Pulmonary artery endothelial cell (primary cell): ENCODE measurements at places on chromosomes 6 and 20.

DNA sequence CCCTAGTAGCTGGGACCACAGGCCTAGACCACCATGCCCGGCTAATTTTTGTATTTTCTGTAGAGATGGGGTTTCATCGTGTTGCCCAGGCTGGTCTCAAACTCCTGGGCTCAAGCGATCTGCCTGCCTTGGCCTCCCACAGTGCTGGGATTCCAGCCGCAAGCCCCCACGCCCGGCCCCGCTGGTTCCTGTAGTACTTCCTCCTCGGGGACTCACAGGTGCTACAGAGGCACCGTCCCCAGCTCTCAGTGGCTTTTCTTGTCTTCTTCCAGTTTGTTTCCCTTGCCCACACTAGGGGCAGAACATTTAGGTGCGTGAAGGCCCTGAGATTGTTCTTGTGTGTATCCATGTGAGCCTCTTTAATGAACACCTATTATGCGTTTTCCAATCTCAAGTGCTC lies 773 bp upstream of the ZBP1 start:
- no peak for DNase-seq

DNA sequence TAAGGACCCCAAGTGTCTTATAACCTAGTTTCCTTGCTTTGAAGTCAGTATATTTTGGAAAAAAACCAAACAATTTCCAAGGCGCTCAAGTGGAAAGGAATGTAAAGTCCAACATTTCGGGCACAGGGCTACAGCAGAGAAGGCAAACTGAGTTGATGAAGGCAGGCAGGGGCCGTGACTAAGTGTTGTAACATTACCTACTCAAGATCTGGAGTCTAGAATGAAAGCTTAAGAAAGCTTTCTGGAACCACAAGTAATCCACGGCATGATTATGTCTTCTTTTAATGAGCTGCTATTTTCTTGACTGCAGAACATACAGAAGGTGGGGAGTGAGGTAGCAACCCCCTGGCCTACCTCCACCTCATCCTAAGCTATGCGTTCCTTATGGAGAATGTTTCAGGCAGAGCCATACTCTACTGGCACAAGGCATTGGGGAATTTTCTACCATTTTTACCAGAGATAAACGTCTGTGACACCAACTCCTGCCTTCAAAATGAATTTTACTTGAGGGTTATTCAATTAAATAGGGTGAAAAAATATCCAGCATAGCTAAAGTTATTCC lies 4.3 kb downstream of the PPP1R10 start:
- no peak for DNase-seq

DNA sequence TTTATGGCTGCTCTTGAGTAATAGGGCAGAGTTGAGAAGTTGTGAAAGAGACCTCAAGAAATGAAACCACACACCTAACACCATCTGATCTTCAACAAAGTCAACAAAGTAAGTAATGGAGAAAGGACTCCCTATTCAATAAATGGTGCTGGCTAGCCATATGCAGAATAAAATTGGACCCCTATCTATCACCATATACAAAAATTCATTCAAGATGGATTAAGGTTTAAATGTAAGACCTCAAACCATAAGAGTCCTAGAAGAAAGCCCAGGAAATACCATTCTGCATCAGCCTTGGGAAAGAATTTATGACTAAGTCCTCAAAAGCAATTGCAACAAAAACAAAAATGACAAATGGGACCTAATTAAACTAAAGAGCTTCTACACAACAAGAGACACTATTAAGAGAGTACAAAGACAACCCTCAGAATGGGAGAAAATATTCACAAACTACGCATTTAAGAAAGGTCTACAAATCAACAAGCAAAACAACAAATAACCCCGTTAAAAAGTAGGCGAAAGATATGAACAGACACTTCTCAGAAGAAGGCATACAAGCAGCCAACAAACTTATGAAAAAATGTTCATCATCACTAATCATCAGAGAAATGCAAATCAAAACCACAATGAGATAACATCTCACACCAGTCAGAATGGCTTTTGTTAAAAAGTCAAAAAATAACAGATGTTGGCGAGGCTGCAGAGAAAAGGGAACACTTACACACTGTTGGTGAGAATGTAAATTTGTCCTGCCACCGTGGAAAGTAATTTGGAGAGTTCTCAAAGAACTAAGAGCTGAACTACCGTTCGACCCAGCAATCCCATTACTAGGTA lies 4.0 kb downstream of the MAP3K5 start:
- no peak for DNase-seq

DNA sequence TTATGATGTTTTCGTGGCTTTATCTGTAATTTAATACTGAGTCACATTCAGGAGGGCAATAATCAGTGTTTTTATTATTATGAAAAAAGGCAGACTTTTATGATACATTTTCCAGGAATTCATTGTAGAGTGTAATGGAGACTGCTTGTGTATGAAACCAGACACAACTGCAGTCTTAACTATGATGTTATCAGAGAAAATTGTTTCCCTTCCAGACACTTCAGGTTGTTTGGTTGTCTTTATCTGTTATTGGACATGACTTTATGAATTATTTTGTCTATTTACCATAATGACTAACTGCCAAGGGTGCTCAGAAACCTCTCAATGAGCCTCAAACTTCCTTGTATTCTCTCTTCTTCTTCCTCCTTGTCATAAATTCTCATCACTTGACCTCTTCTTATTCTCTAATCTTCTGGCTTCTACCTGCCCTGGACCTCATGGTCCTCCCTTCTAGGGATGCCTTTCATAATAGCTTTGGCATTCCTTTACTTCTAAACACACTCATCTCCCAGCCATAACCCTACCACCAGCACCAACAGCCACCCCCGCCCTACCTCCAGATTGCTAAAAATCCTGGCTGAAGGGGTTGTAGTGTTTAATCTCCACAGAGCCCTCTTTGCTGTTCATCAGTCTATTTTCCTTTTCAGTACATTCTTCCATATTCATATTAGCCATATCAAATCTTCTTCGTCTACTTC lies 492.5 kb downstream of the CDKAL1 start:
- DNase-seq, result peak; percentile 22

DNA sequence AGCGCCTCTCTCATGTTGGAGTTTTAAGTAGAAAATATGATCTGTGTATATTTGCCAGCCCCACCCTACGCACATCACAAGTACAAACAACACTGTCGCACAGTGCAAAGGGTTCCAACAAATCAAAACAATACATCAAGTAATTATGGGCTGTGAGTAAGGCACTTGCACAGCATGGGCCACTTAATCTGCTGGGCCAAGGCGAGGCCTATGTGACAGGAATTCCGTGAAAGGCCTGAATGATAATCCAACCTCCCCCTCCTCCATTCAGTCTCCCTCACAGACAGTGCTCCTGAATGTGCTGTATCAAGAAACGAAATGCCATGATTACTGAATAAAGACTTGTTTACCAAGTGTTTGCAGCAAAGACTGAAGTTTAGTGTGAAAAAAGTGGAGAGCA lies 130.1 kb upstream of the SLC2A12 start:
- no peak for DNase-seq

DNA sequence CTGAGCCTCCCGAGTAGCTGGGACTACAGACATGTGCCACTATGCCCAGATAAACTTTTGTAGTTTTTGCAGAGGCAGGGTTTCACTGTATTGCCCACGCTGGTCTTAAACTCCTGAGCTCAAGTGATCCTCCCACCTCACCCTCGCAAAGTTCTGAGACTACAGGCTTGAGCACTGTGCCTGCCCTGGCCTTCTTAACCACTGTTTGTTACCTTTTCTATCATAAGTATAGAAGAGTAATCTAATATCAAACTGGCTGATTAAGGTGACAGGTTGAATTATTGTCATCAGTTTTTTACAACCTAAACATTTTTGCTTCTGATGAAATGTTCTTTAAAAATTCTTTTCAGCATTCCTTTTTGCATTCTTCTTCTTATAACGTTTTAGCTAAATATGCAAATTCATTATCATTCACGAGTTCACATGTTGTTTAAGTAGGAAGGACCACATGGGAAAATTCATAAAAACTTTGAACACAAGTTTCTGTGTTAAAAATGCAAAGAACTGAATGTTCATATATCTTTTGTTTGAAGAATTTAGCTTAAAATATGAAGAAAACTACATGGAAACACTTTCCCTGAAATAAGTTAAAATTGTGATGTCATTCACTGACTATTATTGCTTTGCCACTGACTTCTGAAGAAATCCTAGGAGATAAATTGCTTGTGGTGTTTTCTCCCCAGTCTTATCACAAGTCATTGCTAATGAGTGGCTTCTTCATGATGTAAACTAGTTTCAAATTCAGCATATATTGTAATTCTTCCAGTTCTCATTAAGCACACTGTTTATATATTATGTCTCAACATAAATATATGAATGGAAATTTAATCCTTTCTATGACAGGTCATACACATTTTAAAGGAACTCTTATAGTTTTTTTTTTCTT lies 106.7 kb downstream of the ADGRB3 start:
- DNase-seq, result no peak

GRCh38 chr6:20175810-20176410 lies 36.4 kb downstream of the MBOAT1 start:
- DNase-seq, result no peak

DNA sequence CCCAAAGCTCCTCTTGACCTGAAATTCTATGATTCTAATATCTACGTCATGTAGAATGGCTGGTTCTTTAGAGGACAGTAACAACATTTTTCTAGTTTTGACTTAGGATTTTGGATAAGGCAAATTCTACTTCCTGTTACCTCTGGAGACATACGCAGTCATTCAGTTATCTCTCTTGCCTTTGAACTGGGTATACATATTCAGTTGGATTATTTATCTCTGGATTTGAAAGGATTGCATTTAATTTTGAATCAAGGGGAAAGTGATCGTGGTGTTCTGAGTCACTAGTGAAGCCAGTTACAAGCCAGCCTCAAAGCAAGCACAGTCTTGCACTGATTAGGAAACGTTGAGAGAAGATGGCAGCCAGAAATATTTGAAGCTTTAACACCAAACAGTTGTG lies 35.3 kb upstream of the BCAS1 start:
- no peak for DNase-seq

- DNase-seq, result no peak
Observed at GRCh38 chr6:144653885-144654505, 368.9 kb downstream of the UTRN start.

GRCh38 chr6:13164291-13164690 lies 164.0 kb downstream of the TBC1D7 start:
- no peak for DNase-seq

DNA sequence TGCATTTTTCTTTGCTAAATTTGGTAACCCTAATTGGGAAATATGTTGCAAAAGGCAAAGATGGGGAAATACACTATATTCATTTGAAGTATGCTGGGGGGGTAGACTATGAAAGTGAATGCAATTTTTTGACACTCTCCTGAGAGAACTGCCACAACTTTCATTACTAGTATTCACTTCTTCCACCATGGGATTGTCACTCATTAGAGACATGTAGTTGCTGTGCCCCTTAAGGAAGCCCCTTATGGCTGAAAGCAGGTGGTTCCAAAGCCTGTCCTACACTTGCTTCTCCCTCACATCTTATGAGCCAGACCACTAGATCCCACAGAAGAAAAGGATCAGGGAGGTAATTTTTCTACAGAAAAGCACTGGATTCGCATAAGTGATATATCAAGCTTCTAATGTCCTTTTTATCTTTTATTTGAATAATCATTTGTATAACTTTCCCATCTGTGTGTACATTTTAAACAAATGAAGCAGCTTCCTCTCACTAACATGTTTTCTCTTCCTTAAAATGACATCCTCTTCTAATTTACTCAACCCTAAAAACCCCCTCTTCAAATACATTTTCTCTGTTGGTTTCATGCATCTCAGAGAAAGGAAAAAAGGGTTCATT lies 83.8 kb downstream of the GCLC start:
- DNase-seq, result no peak

GRCh38 chr6:131982740-131983259 lies 31.6 kb upstream of the CCN2 start:
- no peak for DNase-seq

GRCh38 chr6:139327038-139327437 lies 35.2 kb upstream of the TXLNB start:
- no peak for DNase-seq

- DNase-seq, result no peak
Observed at GRCh38 chr6:128710315-128710714, 172.6 kb upstream of the LAMA2 start.

DNA sequence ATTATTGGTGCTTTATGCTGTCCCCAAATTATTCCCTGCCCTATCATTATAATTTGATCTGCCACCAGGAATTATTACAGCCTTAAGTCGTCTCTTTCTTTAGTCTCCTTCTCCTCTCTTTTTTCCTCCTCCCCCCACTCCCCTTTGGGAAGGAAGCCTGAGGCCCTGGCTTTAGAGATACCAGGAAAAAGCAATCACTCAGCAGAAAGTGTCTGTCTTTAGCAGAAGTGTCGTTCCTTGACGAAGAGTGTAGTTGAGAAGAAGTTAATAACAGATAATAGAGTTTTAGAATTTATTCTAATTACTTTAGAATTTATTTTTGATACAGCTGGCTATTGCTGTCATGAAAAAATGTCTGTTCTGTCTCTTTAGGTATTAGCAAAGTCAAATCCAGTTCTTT lies 16.5 kb downstream of the LIN28B start:
- DNase-seq, result no peak

DNA sequence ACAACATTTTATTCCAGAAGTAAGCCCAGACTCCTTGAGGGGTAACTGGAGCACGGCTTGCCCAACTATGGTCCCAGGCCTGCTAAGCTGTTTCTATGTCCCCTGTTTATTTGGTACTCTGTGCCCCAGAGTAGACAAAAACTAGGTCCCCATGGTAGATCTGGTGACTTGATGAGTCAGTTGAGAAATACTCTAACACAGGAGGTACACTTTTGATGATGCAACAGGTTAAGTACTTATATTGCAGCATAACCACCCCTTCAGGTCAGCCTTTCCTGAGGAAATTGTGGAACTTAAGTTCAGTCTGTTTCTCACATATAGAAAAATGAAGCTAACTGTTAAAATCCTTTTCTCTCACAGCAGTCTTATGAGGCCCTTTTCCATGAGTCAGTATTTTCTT lies 19.6 kb downstream of the TTPAL start:
- DNase-seq, result no peak

DNA sequence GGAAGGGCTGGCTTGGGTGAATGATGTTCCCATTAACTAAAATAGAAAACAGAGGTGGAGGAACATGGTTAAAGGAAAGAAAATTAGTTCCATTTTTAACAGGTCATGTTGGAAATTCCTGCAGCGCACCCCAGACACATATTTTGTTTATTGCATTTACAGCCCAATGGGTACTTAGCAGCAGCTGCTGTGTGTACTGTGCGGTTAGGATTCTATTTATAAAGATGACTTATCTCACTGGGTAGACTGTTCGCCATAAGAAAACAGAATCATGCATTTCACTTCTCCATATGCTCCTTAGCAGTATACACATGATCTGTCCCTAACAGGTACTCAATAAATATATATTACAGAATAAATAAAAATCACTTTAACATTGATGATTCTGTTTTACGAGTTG lies 135.8 kb downstream of the SLC35F1 start:
- DNase-seq, result no peak

- no peak for DNase-seq
Observed at GRCh38 chr6:160775792-160776580, 73.9 kb downstream of the PLG start.

GRCh38 chr20:64010711-64011237 lies 25.2 kb upstream of the C20orf204 start:
- no peak for DNase-seq
